ENCODE measurements at places on chromosomes 6 and 20.

DNA sequence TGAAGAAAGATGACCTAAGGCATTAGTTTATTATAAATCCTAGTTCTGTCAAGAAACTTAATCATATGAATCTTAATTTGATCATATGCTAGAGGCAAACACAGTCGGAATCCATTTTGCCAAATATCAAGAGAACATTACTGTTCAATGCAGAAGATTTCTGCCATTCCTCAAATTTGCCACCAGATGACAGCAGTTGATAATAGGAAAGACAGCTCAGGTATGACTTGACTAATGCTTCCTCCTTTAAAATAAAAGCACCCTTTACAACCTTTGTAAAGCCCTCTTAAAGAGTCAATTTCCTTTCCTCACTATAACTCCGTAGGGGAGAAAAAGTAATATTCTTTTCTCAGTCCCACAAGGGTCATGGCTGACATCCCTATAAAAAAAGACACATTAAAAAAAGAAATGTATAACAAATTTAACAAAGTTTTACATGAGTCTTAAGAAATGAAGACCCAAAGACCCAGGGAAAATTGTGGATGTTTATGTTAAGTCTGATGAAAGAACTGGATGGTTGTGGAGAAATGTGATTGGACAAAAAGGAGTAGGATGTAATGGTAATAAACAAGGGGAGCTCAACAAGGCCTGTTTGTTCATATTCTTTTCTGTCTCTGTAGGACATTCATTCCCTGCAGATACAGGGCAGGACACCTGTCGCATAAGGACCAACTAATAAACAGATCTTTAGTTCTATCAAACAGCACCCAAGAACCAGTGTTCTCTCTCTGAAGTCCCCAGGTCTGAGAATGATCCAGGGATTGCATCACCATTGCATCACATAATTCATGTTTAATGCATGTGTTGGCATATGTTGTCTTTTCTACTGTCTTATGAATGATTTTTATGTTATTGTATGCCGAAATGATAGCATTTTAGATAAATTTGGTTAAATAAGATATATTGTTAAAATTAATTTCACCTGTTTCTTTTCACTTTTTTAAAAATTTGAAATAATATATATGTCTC, 23.0 kb upstream of the IL17A start:
- no peak for DNase-seq

GRCh38 chr6:106981926-106982325, 7.4 kb upstream of the CD24 start:
- DNase-seq = no peak

- no peak for DNase-seq
Measured at GRCh38 chr6:164396071-164397047, 913.0 kb downstream of the C6orf118 start.

DNA sequence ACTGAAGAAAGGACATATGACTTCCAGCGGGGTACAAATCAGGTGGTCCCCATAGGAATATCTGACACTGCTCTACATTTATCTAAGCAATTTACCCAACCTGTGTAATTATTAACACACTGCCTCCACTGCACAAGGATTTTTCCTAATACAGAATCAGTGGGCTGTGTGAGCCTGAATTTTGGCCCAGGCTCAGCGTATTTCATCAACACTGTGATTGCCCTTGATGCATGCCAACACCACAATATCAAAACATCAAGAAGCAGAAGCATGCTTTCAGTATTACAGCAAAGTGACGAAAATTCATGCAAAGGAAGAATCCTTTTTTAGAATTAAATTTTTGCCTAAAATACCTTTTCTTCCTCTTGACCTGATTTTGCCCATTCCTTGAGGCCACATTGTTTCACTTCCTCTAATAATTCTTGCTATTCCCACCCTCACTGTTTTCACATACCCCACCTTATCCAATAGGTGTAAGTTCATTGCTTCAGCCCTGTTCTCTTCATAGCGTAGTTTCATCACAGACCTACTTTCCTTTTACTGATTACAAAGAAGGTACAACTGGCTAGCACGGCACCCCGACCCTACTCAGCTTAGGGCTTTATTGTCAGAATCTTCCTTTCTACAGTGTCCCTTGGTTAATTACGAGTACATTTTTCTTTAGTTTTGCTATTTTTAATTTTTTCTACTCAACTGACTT, 83.7 kb upstream of the PTCHD4 start:
- no peak for DNase-seq

- no peak for DNase-seq
Measured at GRCh38 chr20:52843425-52843824, 128.7 kb upstream of the TSHZ2 start.
